ENCODE measurements at places on chromosomes 1 and 21. TPM values are rescaled to one million over a fixed set of nuclear protein-coding genes. Genes with fewer than 3 reads are reported as not detected.

The CHD5 gene
- total RNA-seq, result 0.05 TPM

- no peaks in the 10 kb centered on the region for H3K4me1 ChIP-seq
- H3K36me3 ChIP-seq, result no peaks in the 10 kb centered on the region
- H3K27me3 ChIP-seq, result peaks cover 2% of the 10 kb centered on the region
- DNase-seq, result no peak
These were observed 4.3 kb downstream of the GJB3 start for GRCh38 chr1:34785231-34785874.

The SYPL2 gene
- total RNA-seq, result 0.65 TPM

The PLA2G2C gene
- not detected for total RNA-seq

DNA sequence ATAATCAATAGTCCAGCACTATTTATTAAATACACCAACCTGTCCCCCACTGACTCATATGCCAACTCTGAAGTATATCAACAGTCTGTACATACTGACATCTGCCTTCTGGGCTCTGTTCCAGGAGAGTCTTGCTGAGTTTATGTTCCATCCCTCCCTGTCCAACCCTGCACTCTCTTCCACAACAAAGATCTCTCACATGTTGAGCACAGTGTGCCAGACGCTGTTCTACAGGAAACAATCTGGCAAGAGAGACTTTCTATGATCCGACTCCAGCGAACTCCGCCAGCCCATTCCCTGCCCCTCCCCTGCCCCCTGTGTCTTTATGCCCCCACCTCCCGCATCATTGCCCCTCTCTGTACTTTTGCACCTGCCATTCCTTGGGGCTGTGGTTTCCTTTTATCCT, 3.4 kb downstream of the LACTBL1 start:
- no peak overlapping the region for H3K4me3 ChIP-seq
- no peak overlapping the region for H3K27ac ChIP-seq
- H3K4me1 ChIP-seq, result peaks cover 33% of the 10 kb centered on the region
- H3K36me3 ChIP-seq, result no peaks in the 10 kb centered on the region
- no peaks in the 10 kb centered on the region for H3K27me3 ChIP-seq

The PTPN22 gene
- 1.4 TPM for total RNA-seq

The TSPAN1 gene
- total RNA-seq, result not detected

The RCAN1 gene
- total RNA-seq, result 28.3 TPM

- no peak overlapping the region for H3K4me3 ChIP-seq
- no peak for DNase-seq
These were observed 98.4 kb downstream of the DIRAS3 start for GRCh38 chr1:67952071-67952470.

DNA sequence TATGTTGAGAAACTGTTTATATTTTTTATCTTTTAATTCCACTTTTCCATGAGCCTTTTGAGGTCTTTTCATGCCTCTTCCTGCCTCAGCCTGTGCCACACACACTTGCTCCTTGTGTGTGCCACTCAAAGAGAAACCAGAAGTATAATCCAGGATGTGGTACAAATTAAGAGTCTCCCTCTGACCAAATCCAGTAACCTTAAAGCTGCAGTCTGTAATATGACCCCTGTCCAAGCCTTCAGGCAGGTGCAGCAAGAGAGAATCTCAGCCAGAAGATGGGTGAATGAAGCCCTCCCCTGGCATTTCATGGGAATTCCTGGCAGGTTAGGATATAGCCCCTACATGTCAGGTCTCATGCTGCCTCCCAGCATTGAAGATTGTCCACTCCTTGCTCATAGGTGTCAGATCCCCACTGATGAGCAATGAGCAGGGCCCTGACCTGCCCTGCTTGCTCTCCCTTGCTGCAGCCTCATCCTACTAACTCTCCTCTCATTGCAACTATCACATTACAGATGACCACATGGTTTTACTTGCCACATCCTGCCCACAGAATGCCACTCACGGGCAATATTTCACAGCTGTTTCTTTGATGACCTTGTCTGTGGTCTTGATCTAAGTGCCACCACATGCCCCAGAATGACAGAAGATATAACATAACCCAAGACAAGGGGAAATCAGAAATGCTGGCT, 169.3 kb downstream of the SEC16B start:
- DNase-seq, result peak; percentile 36
- H3K36me3 ChIP-seq, result no peaks in the 10 kb centered on the region
- no peaks in the 10 kb centered on the region for H3K27me3 ChIP-seq
- no peak overlapping the region for H3K27ac ChIP-seq

Data from SJCRH30 (cell line).